Activated CD4-positive, alpha-beta T cell treated with anti-CD3 and anti-CD28 coated beads, Interleukin-2, Interleukin-6, amounts not matched to agents 100 ng/mL and 50 ng/mL, durations not matched to agents 16 hours and 8 hours (primary cell): ENCODE measurements at places on chromosomes 7 and 10.

GRCh38 chr7:112699725-112700513 lies 90.3 kb downstream of the TMEM168 start:
- no peak for DNase-seq

DNA sequence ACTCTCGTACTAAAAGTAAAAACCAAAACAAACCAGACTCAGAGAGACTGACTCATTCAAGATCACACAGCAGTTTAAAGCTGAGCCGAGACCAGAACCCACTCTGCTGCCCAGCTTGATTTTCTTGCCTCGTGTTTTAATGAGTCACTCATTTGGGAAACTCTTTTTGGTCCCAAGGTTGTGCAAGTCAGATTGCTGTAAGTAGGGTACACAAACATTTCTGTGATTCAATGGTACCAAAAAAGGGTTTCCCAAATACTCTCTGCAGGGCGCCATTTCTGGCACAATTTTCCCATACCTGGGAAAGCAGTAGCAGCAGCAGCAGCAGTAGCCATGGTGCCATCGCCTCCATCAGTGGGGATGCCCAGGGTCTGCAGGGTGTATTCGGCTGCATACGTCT lies 69.9 kb downstream of the ASAH2B start:
- DNase-seq, result no peak

GRCh38 chr7:155190688-155191087 lies 107.0 kb upstream of the INSIG1 start:
- peak; percentile 80 for DNase-seq

GRCh38 chr10:13717936-13718772 lies 131.4 kb downstream of the PRPF18 start:
- DNase-seq, result peak; percentile 45

DNA sequence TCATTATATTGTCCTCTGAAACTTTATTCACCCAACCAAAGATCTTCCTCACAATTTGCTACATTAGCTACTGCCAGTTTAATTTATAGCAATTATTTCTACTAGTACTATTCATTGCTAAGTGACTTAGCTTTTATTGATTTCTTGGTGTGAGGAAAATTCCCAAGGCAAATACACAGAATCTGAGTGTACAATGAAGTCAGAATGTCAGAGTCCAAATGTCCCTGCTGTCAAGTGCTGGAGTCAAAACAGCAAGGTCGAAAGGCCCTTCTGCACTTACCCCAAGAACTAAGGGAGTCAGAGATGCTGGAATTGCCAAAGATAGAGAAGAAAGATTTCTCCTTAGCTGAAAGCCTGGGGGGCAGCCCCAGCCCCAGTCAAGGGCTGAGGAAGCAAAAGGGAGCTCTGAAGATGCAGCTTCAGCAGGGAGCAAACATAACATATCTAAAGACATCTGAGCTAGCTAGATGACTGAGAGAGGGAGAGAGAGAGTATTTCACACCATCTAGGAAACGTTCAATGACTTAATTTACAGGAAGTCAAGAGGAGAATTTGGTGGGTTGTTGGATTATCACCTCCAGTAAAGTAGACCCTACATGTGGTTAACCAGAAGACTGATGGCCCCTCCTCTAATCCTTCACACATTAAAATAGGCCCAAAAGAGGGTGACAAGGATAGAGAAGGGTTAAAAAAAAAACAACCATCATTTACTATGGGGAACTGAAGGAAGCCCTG lies 36.6 kb upstream of the SAMD8 start:
- DNase-seq, result no peak
